CD4-positive, alpha-beta T cell treated with Interleukin-10 for 1 hour (primary cell): ENCODE measurements at places on chromosomes 3 and 15.
A peak's percentile ranks its signal among the peaks of the same experiment; 100 is the strongest.

GRCh38 chr3:179651687-179652446 is 973 bp upstream of the USP13 start:
- no peak for DNase-seq

DNA sequence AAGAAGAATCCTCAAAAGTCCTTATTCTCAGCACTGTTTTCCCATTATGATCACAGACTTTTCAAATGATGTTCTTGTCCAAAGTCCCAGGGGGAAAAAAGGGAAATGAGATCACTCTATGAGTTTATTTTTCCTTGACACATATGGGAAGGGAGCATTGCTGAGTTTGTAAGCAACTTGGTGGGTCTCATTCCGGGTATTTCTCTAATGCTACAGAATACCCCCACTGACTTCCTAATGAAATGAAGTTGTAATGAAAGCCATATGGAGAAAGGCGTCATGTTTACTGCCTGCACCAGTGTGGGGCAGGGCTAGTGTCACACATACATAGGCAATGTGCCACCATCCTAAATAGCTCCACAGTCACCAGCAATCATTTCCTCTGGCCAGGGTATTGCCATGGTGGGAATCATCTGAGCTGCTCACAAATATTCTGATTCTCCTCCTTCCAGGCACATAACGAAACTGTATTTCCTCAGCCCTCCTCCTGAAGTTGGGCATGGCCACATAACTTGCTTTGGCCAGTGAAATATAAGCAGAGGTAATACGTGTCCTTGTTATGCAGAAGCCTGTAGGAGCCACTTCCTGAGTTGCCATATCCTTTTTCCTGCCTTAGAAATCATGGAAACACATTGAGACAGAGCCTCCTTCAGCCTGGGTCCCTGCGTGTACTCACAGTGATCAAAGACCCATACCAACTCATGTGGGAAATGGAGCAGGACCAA is 41.0 kb upstream of the C15orf61 start:
- no peak for DNase-seq

DNA sequence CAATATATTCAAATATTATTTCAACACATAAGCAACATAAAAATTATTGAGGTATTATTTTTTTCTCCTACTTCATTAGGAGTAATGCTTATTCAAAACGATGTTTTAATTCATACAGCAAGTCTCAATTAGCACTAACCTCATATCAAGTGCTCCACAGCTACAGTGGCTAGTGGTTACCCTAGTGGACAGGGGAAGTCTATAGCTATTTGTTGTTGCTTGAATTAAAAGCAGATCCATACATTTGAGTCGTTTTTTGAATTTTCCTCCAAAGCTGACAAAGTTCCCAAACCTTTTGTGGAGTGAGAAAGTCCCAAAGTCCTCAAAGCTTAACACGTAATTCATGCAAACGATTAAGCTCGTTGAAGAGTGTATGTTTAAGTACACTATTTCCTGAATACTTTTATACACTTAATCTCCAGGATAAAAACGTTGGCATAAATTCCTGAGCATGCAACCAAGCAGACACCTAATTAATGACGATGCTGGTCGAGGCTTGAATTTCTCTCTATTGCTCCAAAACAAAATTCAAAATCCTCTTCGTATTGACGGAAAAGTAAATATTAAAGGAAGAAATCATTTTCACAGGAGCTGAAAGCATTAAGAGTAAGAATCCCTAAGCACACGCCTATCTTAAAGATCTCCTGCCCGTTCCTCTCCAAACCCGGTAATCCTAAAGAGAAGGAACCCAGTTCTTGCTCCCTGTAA is 985 bp downstream of the VPS13C start:
- no peak for DNase-seq

- no peak for DNase-seq
Measured at GRCh38 chr3:16370872-16371740, 106.1 kb downstream of the OXNAD1 start.

GRCh38 chr3:14780927-14781507 is 37.7 kb upstream of the FGD5 start:
- peak; percentile 9 for DNase-seq

GRCh38 chr3:60584250-60584649 is 667.0 kb downstream of the FHIT start:
- no peak for DNase-seq

DNA sequence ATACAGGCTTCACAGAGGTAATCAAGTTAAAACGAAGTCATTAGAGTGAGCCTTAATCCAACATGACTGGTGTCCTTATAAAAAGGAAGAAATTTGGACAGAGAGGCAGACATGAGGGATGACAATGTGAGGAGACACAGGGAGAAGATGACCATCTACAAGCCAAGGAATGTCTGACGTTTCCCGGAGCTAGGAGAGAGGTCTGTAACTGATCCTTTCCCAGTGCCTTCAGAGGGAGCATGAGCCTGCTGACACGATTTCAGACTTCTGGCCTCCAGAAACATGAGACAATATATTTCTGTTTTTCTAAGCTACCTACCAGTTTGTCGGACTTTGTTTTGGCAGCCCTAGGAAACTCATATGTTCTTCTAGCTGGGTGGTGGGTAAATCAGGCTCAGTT is 15.1 kb downstream of the TM4SF1 start:
- no peak for DNase-seq

- DNase-seq: peak; percentile 4
Measured at GRCh38 chr15:96330064-96330449, 443 bp upstream of the NR2F2 start.

GRCh38 chr3:112038863-112039262 is 4.3 kb downstream of the TMPRSS7 start:
- no peak for DNase-seq

GRCh38 chr15:75008629-75009326 is 13.4 kb downstream of the SCAMP5 start:
- no peak for DNase-seq

DNA sequence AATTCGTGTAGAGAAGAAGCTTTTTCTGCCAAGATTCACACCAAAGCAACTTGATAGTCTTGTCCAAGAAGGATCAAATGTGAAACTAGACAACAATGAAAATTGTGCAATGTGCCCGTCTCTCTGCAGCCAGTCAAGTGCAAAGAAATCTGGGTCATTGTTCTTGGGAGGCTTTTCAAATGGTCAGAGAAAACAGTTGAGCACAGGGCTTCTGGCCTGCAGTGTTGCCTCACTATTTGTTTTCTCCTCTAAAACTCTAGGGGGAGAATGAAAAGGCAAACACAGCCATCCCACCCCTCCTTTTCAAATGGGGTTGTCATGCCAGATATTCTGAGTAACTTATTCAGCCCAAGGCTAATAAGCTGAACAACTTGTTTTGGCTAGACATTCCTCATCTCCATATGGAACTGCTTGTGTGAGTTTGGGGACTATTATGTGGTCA is 417.6 kb upstream of the CDIN1 start:
- no peak for DNase-seq

GRCh38 chr3:71497971-71498444 is 85.5 kb downstream of the FOXP1 start:
- no peak for DNase-seq

- no peak for DNase-seq
Measured at GRCh38 chr15:40878785-40879184, 4.8 kb upstream of the RHOV start.

DNA sequence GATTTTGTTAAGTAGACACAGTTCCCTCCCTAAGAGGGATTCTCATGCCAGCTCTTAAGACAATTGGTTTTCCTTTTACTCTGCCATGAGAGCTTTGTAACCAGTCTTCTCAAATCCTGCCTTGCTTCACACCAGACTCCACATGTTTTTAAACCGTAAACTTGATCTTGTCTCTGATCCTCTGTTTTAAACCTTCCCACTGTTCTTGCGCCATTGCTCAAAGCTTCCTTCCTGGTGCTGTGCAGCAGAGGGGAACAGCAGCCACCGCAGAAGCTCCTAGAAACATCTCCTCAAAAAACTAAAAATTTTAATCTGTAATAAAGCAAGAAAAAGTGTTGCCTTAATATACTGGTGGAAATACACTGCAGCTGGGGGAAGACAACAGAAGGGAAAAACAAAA is 154.5 kb upstream of the SATB1 start:
- no peak for DNase-seq

DNA sequence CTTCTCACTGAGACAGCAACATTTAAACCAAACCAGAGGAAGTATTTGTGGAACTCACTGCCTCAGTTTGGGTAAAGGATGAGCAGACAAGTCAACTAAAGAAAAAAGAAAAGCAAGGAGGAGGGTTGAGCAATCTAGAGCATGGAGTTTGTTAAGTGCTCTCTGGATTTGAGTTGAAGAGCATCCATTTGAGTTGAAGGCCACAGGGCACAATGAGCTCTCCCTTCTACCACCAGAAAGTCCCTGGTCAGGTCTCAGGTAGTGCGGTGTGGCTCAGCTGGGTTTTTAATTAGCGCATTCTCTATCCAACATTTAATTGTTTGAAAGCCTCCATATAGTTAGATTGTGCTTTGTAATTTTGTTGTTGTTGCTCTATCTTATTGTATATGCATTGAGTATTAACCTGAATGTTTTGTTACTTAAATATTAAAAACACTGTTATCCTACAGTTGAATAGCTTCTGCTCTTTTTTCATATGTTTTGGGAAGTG is 23.3 kb downstream of the CLDN18 start:
- DNase-seq: no peak

DNA sequence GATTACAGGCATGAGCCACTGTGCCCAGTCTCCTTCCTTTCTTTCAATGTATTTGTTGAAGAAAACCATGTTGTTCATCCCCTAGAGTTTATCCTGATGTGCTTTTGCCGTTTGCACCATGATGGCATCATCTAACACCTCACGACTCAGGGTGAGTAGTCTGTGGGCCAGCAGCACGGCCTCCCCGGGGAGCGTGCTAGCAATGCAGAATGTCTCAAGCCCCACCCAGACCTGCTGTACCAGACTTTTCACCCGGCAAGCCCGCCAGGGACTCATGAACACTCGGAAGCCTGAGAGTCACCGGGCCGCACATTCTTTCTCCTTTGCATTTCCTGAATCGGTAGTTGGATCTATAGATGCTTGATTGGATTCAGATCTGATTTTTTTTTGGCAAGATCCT is 64.6 kb downstream of the RPN1 start:
- DNase-seq: no peak

DNA sequence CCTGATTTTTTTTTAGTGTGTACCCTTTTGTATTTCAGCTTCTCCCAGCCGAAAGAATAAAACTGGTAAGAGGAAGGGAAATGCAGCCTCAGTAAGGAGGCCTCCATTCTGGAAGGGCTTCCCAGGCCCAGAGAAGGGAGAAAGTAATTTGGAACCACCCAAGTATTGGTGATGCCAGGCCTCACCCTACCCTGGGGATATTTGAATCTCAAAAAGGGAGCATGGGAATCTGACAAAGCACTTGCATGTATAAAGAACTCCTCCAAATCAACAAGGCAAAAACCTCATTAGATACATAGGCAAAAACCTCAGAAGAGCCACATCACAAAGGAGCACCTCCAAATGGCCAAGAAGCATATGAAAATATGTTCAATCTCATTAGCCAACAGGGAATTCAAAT is 68.8 kb upstream of the GLCE start:
- no peak for DNase-seq

DNA sequence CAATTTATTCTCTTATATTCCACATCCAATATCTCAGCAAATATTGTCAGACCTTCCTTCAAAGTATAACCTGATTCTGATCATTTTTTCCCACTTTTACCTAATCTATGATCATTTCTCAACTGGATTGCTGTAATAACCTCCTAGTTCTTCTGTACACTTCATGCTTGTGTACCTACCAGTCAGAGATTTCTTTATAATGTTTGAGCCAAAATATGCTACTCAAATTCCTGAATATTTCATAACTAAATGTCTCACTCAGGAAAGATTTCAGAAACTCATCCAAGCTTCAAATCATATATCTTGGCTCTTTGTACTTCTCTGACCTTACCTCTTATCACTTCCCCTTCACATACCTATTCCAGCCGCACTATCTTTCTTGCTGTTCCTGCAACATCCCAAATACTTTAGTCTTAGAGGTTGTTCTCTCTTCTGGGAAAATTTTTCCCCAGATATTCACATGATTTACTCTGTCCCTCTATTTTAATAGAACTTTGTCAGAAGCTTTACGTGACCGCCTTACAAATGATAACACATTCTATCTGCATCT is 20.0 kb downstream of the BCHE start:
- no peak for DNase-seq

GRCh38 chr3:37189109-37189508 is 14.7 kb upstream of the LRRFIP2 start:
- DNase-seq: no peak

DNA sequence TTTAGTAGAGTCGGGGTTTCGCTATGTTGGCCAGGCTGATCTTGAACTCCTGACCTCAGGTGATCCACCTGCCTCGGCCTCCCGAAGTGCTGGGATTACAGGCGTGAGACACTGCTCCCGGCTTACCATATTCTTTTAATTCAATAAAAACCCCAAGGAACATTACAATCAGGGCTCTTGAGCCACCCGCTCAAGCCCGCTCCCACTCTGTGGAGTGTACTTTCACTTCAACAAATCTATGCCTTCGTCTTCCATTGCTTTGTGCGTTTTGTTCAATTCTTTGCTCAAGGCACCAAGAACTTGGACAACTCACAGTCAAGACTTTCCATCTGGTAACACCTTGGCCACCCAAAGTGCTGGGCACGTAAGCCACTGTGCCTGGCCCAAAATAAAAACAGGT is 63.0 kb upstream of the PPIB start:
- no peak for DNase-seq

- no peak for DNase-seq
Measured at GRCh38 chr3:151384741-151385174, at the start of gene P2RY12. Gene P2RY12 (minus strand): TSS chr3:151384753. CDS start chr3:151338845, 45,908 bp downstream.

GRCh38 chr15:78087951-78088772 is 4.2 kb upstream of the SH2D7 start:
- no peak for DNase-seq

DNA sequence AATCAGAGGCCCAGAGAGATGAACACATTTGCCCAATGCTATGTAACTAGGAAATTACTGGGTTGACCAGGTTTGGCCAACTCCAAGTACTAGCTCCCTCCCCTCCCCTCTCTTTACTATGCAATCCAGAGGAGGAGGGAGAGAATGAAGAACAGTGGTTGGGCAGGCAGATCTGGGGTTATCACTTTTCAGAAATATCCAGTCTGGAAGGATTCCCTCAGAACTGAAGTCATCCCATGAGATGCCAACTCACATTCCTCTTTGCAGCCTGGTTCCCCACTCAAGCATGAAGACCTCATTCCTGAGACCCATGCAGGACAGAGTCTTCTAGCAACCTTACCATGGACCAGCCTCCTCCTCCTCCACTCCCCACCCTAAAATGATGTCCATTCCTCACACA is 201.1 kb downstream of the TLE3 start:
- no peak for DNase-seq

GRCh38 chr15:50318697-50319096 is 36.3 kb downstream of the GABPB1 start:
- DNase-seq: peak; percentile 8

DNA sequence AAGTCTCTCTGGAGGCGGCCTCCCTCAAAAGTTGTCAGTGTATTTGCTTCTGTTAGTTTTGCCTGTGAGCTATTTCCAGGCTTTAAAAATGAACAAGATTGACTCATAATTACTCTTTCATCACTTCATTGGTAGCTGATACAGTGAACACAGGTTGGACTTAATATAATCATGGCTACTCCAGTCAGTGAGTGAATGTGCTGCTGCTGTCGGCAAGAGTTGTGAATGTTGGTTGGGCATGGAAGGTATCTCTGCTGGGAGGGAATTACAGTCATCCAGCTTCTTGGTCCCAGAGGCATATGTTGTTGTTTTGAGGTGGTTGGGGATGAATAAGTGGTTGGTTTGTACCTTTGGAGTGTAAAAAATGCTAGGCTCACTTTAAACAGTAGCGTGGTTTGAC is 11.5 kb downstream of the TCF12 start:
- DNase-seq: no peak

- no peak for DNase-seq
Measured at GRCh38 chr15:38540510-38540909, 24.1 kb downstream of the RASGRP1 start.
